Effector memory CD4-positive, alpha-beta T cell (primary cell): ENCODE measurements at places on chromosomes 13 and 19.

- no peaks in the 10 kb centered on the region for H3K4me1 ChIP-seq
- DNase-seq, result no peak
- H3K27me3 ChIP-seq, result no peaks in the 10 kb centered on the region
- H3K36me3 ChIP-seq, result no peaks in the 10 kb centered on the region
- no peak overlapping the region for H3K27ac ChIP-seq
Measured at GRCh38 chr19:31023038-31023437, 326.2 kb downstream of the TSHZ3 start.

- no peak overlapping the region for H3K4me3 ChIP-seq
- H3K27ac ChIP-seq, result no peak overlapping the region
- DNase-seq, result no peak
- peaks cover 11% of the 10 kb centered on the region for H3K36me3 ChIP-seq
- no peaks in the 10 kb centered on the region for H3K4me1 ChIP-seq
Measured at GRCh38 chr13:23876265-23876664, 12.9 kb downstream of the MIPEP start.

- no peak overlapping the region for H3K4me3 ChIP-seq
- peaks cover 66% of the 10 kb centered on the region for H3K4me1 ChIP-seq
- no peak for DNase-seq
- H3K27me3 ChIP-seq, result no peaks in the 10 kb centered on the region
Measured at GRCh38 chr19:42204664-42205063, 12.8 kb downstream of the DEDD2 start.

DNA sequence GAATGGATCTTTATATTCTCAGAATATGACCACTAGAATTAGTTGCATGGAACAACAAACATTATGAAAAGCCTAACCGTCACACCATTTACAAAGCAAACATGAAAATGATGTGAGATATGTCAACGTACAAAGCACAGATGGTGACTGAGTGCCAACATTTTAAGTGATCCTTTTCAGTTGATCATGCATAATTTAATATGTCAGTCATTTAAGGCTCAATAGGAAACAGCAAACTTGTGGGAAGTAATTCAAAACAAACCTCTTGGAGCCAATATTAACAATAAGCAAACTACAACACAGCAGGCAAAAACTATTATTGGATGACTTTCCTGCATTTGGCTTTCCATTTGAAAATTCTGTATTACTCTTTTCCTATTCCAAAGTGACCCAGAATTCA, 277.6 kb downstream of the SLITRK6 start:
- no peak overlapping the region for H3K4me3 ChIP-seq
- DNase-seq, result no peak
- no peaks in the 10 kb centered on the region for H3K36me3 ChIP-seq
- H3K27me3 ChIP-seq, result no peaks in the 10 kb centered on the region
- no peaks in the 10 kb centered on the region for H3K4me1 ChIP-seq

DNA sequence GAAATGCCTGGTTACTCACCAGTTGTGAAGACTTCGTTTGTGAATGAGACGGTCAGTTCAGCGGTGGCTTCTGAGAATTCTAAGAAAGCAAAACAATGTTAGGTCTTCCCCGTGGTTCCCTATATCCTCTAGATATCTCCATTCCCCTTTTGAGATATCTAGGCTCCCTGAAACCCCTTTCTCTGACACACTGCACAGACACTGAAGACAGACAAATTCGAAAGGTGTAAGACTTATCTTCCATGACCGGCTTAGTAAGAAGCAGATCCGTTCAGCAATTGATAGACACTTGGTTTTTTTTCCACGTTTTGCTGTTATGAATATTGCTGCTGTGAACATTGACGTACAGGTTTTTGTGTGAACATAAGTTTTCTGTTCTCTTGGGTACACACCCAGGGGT, 19.4 kb downstream of the GP6 start:
- H3K27ac ChIP-seq, result no peak overlapping the region
- no peaks in the 10 kb centered on the region for H3K27me3 ChIP-seq
- no peaks in the 10 kb centered on the region for H3K4me1 ChIP-seq
- DNase-seq, result no peak

DNA sequence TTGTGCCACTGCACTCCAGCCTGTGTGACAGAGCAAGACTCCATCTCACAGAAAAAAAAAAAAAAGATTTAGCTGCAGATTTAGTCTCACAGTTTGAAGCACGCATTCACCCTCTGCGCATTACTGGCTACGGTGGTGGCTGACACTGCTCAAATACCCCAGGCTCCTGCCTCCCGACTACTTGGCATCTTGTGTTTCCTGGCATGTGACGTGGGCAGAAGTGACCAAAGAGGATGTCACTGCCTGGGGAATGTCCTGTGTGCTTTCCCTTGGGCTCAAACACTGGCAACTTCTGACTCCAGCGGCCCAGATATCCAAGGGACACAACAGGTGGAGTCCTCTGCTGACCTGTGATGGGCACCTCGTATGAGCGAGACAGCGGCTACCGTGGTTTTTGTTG, 24.7 kb upstream of the EIF3G start:
- peaks cover 41% of the 10 kb centered on the region for H3K4me1 ChIP-seq
- peak overlapping the region; percentile 82 for H3K27ac ChIP-seq
- no peaks in the 10 kb centered on the region for H3K27me3 ChIP-seq
- no peak overlapping the region for H3K4me3 ChIP-seq

DNA sequence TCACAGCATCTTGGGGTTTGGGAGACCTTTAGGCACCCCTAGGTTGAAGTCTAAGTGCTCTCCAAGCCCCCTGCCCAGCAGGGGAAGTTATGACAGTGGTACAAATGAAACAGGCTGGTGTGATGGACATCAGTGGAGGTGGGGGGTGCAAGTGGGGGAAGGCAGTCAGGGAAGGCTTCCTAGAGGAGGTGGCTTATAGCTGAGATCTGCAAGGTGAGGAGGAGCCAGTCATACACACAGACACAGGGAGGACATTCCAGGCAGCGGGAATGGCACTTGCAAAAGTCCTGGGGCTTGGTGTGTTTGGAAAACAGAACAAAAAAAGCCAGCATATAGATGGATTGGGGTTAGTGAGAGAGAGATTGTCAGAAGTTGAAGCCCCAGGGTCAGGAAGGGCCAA, 11.6 kb downstream of the HSH2D start:
- H3K27ac ChIP-seq, result no peak overlapping the region
- peaks cover 63% of the 10 kb centered on the region for H3K36me3 ChIP-seq
- no peak for DNase-seq
- H3K4me3 ChIP-seq, result no peak overlapping the region
- no peaks in the 10 kb centered on the region for H3K4me1 ChIP-seq

DNA sequence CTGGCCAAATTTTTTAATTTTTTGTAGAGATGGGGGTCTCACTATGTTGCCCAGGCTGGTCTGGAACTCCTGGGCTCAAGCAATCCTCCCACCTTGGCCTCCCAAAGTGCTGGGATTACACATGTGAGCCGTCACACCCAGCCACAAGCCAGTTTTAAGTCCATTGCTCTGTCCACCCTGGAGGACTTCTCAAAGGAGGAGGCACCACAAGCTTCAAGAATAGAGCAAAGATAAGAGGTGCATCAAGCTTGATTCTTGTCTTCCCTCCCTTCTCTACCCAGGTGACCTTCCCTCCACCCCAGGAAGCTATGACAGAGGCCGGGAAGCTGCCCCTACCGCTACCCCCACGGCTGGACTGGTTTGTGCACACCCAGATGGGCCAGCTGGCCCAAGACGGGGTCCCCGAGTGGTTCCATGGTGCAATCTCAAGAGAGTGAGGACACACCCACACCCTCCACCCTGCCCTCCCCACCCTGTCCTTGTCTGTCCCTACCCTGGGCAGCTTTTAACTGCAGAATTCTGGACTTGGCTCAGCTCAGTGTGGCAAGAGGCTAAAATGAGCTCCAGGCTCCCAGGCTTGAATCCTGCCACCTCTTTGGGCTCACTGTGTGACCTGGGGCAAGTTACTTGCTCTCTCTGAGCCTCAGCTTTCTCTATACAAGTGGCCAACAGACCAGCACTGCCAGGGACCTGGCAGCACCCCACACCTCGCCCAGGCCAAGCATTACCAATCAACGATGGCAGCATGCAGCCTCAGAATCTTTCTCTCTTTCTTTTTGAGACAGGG, 5.2 kb downstream of the HSH2D start:
- H3K27ac ChIP-seq, result no peak overlapping the region
- DNase-seq, result no peak
- peaks cover 4% of the 10 kb centered on the region for H3K4me1 ChIP-seq
- H3K4me3 ChIP-seq, result no peak overlapping the region
- peaks cover 40% of the 10 kb centered on the region for H3K36me3 ChIP-seq
- no peaks in the 10 kb centered on the region for H3K27me3 ChIP-seq

- H3K36me3 ChIP-seq, result no peaks in the 10 kb centered on the region
- H3K27ac ChIP-seq, result no peak overlapping the region
- no peak overlapping the region for H3K4me3 ChIP-seq
- no peaks in the 10 kb centered on the region for H3K27me3 ChIP-seq
- H3K4me1 ChIP-seq, result no peaks in the 10 kb centered on the region
Measured at GRCh38 chr13:76737526-76737925, 148.7 kb downstream of the KCTD12 start.

- H3K4me1 ChIP-seq, result no peaks in the 10 kb centered on the region
- DNase-seq, result no peak
- no peak overlapping the region for H3K4me3 ChIP-seq
- H3K27me3 ChIP-seq, result no peaks in the 10 kb centered on the region
- no peaks in the 10 kb centered on the region for H3K36me3 ChIP-seq
- H3K27ac ChIP-seq, result no peak overlapping the region
Measured at GRCh38 chr13:74210693-74211393, 76.6 kb upstream of the KLF12 start.

GRCh38 chr13:42547612-42548011, 26.3 kb upstream of the TNFSF11 start:
- H3K36me3 ChIP-seq, result no peaks in the 10 kb centered on the region
- no peaks in the 10 kb centered on the region for H3K27me3 ChIP-seq
- no peaks in the 10 kb centered on the region for H3K4me1 ChIP-seq
- H3K27ac ChIP-seq, result no peak overlapping the region
- no peak overlapping the region for H3K4me3 ChIP-seq

DNA sequence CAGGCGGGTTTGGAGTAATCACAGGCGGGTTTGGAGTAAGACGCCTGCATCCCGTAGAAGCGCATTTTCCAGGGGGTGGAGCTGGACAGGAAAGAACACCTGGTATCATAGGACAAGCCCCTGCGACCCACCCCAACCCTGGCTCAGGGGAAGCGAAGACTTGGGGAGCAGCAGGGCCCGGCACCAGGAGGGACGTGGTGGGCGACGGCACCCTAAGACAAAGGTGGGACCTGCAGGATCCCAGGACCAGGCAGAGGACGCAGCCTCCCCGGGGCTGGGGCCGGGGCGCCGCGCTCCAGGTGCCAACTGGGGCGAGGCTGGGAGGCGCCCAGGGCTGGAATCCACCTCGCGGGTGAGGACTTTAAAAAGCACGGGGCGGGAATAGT, 520 bp downstream of the ZNF600 start:
- no peaks in the 10 kb centered on the region for H3K36me3 ChIP-seq
- H3K27me3 ChIP-seq, result no peaks in the 10 kb centered on the region
- H3K4me3 ChIP-seq, result peak overlapping the region; percentile 73
- peak overlapping the region; percentile 62 for H3K27ac ChIP-seq

GRCh38 chr19:1854039-1854541, 5.8 kb upstream of the REXO1 start:
- H3K4me1 ChIP-seq, result peaks cover 64% of the 10 kb centered on the region
- peak overlapping the region; percentile 12 for H3K27ac ChIP-seq
- no peaks in the 10 kb centered on the region for H3K27me3 ChIP-seq
- H3K4me3 ChIP-seq, result no peak overlapping the region
- no peaks in the 10 kb centered on the region for H3K36me3 ChIP-seq
- no peak for DNase-seq

DNA sequence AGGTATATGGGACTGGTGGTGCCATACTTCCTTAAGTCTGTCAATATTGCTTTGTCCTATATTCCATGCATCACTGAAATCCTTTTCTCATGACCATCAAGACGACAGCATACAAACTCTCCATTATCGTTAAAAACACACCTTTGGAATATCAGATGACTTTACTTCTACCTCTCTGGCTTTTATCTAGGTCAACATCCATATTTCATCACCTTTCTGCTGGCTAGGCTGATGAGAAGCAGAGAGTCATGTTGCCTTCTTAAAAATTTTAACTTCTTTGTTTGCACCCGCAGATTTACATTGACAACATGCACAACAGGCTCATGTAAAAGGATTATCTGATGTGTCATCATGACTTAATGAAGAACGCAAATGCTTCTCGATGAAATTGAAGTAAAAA, 771.4 kb downstream of the OLFM4 start:
- no peaks in the 10 kb centered on the region for H3K36me3 ChIP-seq
- DNase-seq, result no peak
- no peak overlapping the region for H3K27ac ChIP-seq
- no peaks in the 10 kb centered on the region for H3K27me3 ChIP-seq
- no peak overlapping the region for H3K4me3 ChIP-seq

DNA sequence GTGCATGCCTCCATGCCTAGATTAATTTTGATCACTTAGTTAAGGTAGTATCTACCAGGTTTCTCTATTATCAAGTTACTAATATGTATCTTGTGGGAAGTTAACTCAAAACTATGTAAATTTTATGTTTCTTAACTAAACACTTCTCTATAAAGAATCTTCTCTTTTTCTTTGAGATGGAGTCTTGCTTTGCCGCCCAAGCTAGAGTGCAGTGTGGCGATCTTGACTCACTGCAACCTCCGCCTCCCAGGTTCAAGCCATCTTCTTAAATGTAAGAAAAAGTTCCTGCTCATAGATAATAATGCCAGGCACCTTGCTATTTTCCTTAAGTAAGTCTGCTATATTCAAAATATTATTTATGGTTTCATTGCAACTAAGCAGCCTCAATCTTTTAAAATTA, 58.4 kb downstream of the ELF1 start:
- H3K27me3 ChIP-seq, result no peaks in the 10 kb centered on the region
- peaks cover 36% of the 10 kb centered on the region for H3K4me1 ChIP-seq
- H3K27ac ChIP-seq, result no peak overlapping the region
- H3K4me3 ChIP-seq, result no peak overlapping the region
- peaks cover 13% of the 10 kb centered on the region for H3K36me3 ChIP-seq

DNA sequence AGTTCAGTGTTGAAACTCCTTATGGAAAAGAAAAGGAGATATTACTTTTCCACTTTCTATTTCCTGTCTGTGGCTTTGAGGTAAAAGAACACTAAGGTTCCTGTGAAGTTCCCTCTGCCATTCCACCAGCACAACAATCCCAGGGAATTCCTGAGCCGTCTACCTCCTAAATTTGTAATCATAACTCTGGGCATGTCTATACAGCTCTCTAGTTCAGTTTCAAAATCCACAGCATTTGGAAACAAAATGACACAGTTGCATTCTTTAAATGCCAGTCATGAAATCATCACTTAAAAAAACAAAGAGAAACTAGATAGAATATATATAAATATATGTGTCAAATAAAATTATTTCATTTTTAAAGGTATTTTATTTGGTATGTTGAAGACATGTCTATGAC, 9.0 kb upstream of the THSD1 start:
- H3K27me3 ChIP-seq, result no peaks in the 10 kb centered on the region
- H3K4me3 ChIP-seq, result no peak overlapping the region
- peaks cover 34% of the 10 kb centered on the region for H3K36me3 ChIP-seq
- DNase-seq, result no peak

GRCh38 chr13:24217601-24218281, 57.2 kb downstream of the SPATA13 start:
- DNase-seq, result no peak
- no peaks in the 10 kb centered on the region for H3K36me3 ChIP-seq
- peaks cover 3% of the 10 kb centered on the region for H3K4me1 ChIP-seq
- H3K4me3 ChIP-seq, result no peak overlapping the region
